ENCODE measurements at places on chromosomes 4 and X.

DNA sequence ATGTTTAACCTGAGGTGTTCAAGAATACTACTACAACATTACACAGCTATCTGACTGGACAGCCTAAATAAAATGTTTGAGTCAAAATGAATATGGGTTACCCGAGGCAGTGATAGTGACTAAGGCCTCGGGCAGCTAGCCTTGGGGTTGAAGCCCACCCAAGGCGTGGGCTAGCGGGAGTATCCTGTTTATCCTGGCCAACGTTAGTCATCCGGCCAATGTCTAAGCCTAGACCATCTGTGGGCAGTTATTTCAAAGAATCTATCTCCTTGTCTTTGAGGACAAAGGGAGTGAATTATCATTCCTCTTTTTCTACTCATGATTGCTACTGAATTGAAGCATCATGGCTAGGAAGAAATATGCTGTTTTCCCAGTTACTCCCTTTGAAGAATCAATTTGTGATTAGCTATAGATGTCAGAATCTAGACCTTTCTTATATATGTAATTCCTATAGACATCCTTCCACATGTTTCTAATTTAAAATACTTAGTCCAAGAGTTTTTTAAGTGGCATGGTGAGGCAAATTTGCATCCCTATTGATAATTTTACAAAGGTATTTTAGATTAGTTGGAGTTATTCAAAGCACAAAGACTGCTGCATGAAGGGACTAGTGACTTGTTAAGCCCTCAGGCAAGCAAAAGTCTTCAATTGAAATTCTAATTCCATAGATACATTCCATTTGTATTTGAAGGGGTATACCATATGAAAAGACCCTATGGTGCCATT is 6.0 kb upstream of the PDGFC start:
- DNase-seq, result no peak

DNA sequence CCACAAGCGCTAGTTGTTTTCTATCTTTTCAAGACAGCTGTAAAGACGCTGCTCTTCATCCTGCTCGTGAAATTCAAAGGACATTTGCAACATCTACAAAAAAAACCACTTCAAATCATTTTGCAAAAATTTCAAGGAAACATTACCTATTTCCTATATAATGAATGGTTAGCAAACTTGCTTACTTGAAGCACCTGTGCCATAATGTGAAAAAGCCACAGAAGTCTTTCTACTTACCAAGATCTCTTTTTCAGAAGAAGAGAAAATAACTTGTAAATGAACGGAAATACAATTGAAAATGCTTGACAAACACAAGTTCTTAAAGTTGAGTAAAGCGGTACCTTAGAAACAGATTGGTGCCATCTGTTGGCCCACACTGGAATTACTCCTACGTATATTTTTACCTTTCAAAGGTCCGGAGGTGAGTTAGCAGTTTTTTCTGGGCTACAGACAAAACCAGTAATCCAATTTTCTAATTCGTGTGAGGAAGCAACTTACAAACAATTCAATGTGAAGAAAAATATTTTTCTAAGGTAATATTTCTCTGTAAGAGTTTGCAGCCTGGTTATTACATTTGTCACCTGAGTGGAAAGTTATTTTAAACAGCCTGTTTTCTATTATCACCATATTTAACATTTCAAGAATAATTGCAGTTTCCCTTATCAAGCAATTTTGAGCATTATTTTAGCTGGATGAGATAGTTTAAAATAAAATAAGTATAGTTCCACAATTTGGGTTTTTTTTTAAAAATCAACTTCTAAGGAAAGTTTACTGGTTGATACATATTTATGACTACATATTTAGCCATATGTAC is at the start of gene TLR6:
Gene TLR6, minus strand, starts transcription at position 294 of the 814 bp plus-strand sequence. CDS start 27,344 bp downstream, outside the sequence.
- DNase-seq, result no peak

- no peak for DNase-seq
These were observed 325.6 kb downstream of the CAMK2D start for GRCh38 chr4:113435893-113436292.

DNA sequence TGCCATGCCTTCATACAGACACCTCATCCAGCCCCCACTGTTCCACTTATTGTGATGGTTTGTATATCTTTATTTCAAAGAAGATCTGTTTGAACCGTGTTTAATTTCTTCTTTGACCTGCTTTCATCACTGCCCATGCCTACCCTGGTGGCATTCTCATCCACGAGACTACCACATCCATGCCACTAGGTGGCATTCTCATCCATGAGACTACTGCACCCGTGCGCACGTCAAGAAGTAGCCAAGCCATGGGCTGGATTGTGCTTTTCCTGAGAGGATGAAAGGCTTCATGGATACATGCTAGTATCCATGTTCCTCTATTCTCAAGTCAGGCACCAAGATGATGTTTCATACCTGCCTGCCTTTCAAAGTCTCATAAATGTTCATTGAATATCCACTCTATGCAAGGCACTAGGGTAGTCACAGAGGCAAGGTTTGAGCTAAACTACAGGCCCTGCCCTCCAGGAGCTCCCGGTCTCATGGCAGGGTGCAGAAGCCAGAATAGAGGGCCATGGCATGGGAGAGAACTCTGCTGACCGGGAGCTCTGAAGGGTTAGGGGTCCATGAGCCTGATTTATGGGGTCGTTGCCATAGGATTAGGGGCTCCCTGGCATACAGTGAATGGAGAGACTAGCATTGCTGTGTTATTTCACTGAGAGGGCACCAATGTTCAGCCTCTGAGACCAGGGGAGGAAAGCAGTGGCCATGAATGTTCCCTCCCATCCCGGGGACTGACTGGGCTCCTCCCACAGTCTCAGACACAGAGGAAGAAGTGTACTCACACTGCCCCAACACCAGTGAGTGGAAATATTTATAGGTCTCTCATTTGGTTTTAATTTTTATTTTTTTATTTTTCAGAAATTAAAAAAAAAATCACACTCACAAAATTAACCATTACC is 24.8 kb upstream of the EOLA2 start:
- peak; percentile 29 for DNase-seq
